ENCODE measurements at places on chromosomes 5 and 9.

DNA sequence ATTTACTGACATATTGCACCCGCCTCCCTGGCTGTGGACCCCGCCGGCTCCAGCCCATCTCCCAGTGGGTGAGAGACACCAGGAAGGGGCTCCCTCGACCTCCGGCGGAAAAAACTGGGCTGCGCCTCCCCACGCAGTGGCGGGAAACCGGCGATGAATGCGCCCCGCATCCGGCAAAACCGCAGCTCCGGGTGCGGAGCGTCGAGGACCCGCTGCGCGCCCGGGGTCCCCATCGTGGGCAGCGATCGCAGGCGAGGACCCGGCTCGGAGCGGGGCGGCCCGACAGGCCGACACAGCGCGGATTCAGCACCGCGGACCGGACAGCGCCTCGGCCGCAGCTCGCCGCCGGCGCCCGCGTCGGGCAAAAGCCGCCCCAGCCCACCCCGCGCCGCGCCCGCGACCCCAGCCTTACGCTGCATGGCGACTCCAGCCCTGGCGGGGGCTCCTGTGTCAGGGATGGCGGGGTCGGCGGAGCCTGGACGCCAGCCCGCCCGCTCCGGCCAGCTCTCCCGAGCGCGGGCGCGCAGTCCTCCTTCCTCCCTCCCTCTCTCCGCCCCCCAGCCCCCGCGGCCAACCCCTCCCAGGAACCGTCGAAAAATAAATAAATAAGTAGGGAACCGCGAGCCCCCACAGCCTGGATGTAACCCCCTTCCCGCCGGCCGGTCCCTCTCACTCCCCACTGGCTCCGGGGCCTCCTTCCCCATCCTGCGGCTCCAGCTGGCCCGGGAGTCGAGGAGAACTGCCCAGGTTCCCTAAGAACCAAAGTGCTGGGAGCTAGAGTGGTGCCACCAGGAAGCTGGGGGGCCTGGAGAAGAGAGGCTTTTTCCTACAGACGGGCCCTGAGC lies 3.1 kb downstream of the LHX3 start:
- no peak for DNase-seq

- no peak for DNase-seq
Measured at GRCh38 chr9:38145526-38146053, 76.6 kb upstream of the SHB start.

DNA sequence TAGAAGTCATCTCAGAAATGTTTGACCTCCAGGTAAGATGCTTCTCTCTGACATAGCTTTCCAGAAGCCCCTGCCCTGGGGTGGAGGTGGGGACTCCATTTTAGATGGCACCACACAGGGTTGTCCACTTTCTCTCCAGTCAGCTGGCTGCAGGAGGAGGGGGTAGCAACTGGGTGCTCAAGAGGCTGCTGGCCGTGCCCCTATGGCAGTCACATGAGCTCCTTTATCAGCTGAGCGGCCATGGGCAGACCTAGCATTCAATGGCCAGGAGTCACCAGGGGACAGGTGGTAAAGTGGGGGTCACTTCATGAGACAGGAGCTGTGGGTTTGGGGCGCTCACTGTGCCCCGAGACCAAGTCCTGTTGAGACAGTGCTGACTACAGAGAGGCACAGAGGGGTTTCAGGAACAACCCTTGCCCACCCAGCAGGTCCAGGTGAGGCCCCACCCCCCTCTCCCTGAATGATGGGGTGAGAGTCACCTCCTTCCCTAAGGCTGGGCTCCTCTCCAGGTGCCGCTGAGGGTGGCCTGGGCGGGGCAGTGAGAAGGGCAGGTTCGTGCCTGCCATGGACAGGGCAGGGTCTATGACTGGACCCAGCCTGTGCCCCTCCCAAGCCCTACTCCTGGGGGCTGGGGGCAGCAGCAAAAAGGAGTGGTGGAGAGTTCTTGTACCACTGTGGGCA lies 642 bp downstream of the CSF2 start:
- DNase-seq = no peak

DNA sequence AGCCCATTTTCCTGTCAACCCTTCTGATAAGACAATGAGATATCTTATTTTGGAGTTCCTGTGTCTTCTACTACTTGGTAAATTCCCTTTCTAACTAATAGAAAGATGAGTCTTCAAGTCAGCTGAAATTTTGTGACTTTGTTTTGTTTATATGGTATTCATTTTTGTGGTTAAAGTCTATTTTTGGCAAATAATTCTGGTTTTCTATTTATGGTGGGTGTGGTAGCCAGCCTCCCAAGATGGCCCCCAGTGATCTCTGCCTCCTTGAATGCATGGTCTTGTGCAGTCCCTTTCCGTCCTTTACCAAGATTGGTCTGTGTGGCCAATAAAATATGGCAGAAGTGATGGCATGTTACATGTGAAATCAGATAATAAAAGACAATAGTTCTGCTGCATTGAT lies 91.5 kb downstream of the NR3C1 start:
- no peak for DNase-seq

DNA sequence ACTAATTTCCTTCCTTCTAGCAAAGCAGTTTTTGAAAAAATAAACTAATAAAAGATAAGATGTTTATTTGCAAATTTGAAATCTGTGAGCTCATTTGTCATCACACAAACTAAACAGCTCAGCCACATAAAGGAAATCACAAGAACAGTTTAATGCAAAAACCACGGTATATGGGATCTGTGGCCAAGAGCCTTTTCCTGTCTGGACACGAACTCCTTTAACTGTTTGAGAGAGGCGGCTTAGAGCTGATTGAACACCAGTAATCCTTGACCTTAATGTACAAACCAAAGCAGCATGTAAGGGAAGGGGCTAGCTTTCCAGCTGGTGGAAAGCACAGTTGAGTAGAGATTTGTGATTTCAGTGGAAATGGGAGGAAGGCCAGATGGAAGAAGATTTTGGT lies 66.3 kb upstream of the SPINK5 start:
- DNase-seq = no peak

- DNase-seq = no peak
Measured at GRCh38 chr9:10251490-10251889, 361.3 kb downstream of the PTPRD start.

- no peak for DNase-seq
Measured at GRCh38 chr5:61631438-61631941, 299.4 kb downstream of the ZSWIM6 start.

DNA sequence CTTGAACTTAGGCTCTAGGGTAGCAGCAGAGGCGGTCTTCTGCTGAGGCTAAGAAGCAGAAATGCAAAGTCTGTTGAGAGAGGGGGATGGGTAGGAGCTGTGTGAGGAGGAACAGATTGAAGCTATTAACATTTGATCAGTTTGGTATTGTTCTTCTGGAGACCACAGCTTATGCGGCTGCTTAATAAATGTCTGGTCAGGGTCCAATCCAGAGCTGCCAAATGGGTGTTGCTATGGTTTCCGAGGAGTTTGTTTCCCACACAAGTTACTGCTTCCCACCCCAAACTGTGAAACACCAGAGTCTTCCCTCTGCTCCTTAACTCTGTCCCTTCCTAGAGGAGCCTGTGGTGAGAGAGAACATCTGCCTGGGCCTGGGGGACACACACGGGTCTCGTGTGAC lies 142.2 kb upstream of the KLF4 start:
- no peak for DNase-seq

GRCh38 chr5:107652839-107653607 lies 17.7 kb downstream of the EFNA5 start:
- DNase-seq = no peak

GRCh38 chr9:107180206-107180605 lies 102.9 kb upstream of the RAD23B start:
- DNase-seq = no peak

DNA sequence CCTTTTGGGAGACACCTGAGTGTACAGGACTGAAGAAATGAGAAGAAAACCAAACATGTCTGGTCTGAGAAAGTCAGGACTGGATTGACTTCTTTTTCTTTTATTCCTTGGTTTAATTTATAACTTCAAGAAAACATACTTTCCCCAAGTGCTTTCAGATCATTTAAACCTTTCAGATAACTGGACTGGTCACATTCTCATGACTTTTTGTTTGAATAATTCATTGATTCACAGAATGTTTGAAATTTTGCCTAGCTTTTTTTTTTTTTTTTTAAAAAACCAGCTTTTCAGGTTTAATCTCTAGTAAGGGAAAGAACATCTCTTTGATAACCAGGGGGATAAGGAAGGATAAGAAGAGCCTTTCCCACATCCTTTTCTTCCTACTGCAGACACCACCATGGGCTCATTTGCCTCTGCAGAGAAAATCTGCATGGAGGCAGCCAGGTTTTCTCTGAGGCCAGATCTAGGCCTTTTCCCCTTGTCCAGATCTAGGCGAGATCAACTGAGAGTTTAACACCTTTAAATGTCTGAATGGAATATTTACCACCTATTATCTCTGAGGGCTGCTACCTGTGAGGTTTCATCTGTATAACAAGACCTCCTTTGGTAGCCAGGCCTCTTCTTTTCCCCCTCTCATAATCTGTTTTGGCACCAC lies 45.0 kb upstream of the SLC28A3 start:
- no peak for DNase-seq

GRCh38 chr5:90408571-90409317 lies 812 bp downstream of the CETN3 start:
- DNase-seq = peak; percentile 5

GRCh38 chr5:132748522-132749000 lies 1.3 kb downstream of the CCNI2 start:
- no peak for DNase-seq

DNA sequence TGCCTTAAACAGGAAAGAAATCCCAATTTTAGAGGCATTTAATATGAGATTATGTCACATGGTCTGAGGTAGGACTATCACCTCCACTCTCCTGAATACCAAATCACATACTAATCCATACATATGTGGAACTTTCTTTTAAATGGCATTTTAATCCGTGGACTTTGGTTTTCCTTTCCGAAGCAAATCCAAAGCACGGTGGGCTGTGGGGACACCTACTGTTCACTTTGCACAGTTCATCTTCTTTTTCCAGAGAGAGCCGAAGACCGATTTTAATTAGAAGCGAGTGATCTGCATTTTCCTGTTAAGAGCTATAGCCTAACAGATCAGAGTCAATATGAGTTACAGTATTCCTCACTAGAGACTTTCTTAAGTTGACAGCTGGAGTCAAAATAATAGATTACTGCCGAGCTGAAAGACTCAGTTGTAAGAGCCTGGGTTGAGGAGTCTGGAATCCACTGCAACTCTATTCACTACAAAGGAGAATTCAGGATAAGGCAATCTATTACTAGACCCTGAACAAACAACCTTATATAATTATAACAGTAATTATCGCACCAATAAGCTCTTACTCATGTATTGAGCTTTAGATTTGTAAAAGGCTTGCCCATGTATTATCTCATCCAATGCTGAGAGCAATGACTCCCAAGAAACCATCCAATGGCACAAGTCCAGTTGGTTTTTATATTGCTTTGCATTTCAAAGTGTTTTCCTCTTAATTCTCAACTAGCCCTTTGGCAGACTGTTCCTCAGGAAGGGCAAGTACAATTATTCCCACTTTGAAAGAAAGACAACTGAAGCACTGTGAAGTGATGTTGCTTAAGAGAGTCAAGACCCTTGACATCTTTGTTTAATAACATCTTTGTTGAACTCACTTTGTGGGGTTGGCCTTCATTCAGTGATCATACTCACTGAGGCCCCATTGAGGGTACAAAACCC lies 144.7 kb downstream of the TRPM6 start:
- DNase-seq = no peak

GRCh38 chr5:10981932-10982331 lies 220.9 kb upstream of the DAP start:
- no peak for DNase-seq

DNA sequence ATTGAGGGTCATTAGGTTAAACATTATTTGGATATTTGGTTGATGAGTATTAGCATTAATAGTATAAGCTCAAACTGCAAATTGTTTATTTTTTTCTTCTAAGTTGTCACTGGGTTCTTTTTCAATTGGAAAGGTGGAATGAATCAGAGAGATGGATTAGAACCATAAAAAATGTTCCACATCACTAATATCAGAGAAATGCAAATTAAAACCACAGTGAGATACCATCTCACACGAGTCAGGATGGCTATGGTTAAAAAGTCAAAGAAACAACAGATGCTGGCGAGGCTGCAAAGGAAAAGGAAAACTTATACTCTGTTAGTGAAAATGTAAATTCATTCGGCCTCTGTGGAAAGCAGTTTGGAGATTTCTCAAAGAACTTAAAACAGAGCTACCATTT lies 122.8 kb downstream of the CCDC192 start:
- DNase-seq = no peak

DNA sequence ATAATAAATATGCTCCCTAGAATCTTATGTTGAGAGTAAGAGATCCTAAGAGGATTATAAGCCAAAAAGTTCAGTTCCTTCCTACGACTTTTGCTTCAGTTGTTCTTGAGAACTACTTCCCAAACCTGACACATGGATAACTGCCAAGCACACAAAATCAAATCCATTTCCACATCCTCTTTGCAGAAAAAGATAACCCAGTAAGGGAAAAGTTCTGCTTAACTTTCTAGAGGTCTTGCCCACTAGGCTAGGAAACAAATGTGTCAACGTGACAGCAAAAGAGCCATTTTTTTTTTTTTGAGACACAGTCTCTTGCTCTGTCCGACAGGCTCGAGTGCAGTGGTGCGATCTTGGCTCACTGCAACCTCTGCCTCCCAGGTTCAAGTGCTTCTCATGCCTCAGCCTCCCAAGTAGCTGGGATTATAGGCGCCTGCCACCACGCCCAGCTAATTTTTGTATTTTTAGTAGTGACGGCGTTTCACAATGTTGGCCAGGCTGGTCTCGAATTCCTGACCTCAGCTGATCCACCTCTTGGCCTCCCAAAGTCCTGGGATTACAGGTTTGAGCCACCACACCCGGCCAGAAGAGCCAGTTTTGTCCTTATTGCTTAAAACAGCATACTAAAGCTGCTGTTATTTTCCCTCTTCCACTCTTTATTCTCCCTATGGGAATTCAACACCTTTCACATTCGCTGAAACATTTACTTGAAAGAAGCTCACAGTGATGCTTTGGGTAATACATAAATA lies 24.2 kb downstream of the CSNK1A1 start:
- DNase-seq = no peak

- no peak for DNase-seq
Measured at GRCh38 chr9:132044176-132044875, 35.3 kb downstream of the MED27 start.

GRCh38 chr5:124453221-124454051 lies 293.0 kb downstream of the ZNF608 start:
- DNase-seq = no peak

GRCh38 chr9:131915181-131915580 lies 164.5 kb downstream of the MED27 start:
- no peak for DNase-seq

DNA sequence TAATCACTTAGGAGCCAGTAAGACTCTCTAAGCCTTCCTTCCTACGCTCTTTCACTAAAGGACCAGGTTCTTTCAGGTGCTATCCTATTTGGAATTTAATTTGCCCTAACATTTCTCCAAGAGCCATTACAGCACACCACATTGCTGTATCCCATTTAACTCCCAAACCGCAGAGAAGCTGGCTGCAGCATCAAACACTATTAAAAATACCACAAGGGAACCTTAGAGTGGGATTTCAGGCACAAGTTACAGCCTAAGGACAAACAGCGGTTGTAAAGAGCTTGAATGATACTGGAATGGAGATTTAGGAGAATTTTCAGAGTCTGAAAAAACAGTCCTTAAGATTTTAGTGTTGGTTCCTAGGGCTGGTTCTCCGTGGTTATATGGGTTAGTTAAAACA lies 566.4 kb downstream of the RAB3C start:
- no peak for DNase-seq
